Stimulated activated CD4-positive, alpha-beta T cell treated with anti-CD3 and anti-CD28 coated beads, Interleukin-1b, Interleukin-23, amount 100 ng/mL, for 1 hour (primary cell): ENCODE measurements at places on chromosomes 2 and 18.

- no peak for DNase-seq
Measured at GRCh38 chr2:109351164-109351756, 222.3 kb downstream of the SH3RF3 start.

GRCh38 chr18:75142677-75143076, 66.3 kb downstream of the PTGR3 start:
- DNase-seq, result no peak

DNA sequence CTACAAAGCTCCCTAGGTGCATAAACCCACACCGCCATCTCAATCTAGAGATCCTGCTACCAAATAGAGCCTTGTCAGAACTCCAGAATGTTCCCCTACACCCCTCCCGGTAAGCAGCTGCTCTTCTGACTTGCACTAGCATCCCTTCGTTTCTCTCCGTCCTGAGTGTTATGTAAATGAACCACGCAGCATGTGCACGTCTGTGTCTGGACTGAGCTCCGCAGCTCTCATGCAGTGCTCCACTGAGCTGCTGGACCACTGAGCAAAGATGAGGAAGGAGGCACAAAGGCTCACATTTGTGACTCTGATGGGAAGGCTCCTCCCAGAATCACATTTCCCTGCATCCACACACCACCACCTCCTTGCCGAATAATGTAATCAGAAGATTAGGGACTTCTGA, 203.6 kb downstream of the MYT1L start:
- DNase-seq, result no peak

DNA sequence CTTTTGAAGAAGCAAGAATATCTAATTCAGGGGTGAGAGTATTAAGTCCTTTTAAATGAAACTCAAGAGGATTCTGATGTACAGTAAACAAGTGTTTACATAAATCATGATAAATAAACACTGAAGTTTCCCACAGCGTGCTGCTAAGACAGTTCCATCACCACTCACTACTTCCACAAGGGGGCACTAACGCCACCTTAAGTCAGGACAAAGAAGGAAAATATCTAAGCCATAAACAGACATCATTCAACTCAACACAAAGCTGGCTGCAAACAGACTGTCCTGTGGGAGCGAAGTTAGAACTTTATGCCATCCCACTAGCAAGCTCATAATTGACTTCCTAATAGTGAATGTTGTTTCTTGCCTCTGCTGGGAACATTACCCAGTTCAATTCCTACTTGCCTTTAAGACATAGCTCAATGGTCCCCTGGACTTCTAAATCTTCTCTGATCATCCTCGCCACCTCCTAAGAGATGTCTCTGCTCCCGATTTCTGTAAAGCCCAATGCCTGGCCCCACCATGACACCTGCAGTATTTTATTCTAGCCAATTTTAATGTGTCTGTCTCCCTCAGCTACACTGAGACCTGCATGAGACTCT, 36.5 kb downstream of the MRPL44 start:
- DNase-seq, result peak; percentile 39

- DNase-seq, result no peak
Measured at GRCh38 chr18:13446610-13447461, 228.3 kb downstream of the LDLRAD4 start.

DNA sequence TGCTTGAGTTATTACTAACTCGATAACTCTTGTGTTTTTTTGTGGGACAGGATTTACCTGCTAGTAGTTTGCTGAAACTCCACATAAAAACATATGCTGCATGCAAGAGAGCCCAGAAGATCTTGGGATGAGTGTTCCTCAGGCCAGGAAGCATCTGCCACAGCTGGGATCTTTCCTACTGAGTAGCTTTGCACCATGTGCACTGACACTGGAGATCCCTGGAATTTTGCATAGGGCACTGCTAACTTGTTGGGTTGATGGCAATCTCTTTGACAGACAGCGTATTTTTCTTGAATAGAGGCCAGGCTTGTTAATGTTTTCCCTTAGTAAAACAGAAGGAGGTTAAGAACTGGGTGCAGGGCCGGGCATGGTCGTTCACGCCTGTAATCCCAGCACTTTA, 808 bp upstream of the SERPINB11 start:
- no peak for DNase-seq

DNA sequence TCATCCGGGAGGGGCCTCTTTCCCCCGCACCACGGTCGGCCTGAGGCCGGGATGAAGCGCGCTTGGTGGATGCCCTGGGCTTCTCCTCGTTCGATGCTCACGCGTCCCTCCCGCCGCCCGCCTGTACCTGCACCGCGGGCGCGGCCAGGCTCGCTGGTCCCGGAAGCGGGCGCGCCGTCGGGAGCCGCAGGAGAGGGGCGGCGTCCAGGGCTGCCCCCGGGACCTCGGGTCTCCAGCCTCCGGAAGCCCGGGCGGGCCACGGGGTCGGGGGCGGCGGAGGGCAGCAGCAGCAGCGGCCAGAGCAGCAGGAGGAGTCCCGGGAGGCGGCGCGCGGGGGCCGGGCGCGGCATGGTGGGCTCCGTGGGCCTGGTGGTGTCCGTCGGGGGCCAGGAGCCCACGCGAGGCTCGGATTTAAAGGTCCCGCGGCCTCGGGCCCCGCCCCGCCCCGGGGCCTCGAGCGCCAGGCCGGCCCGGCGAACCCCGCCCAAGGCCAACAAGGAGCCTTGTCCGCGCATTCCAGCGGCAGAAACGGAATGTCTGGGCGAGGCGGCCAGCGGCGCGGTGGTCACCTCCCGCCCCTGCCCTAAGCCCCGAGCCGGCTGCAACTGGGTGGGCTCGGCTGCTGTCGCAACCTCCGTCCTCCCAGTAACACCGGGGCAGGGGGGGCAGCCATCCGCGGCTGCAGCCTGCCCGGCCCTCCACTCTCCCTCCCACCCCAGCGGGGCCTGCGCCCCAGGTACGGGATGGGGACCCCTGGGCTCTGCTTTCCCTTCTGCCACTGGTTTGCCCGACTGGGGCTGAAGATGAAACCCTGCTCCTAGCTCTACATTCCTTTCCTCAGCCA, at the start of gene MATN3:
MATN3 (minus strand) TSS at position 387 of the 844 bp plus-strand sequence; CDS start at position 350, 37 bp downstream.
- DNase-seq, result no peak

GRCh38 chr2:171238946-171239345, 78.3 kb upstream of the TLK1 start:
- no peak for DNase-seq

- no peak for DNase-seq
Measured at GRCh38 chr2:25521665-25522387, 151.6 kb downstream of the DTNB start.

GRCh38 chr18:3924455-3924854, 474.5 kb downstream of the TGIF1 start:
- no peak for DNase-seq

GRCh38 chr2:182971820-182972547, 66.3 kb downstream of the NCKAP1 start:
- DNase-seq, result no peak

- DNase-seq, result no peak
Measured at GRCh38 chr2:97950329-97951154, 45.2 kb downstream of the TMEM131 start.

GRCh38 chr18:39602131-39602530, 2036.5 kb upstream of the CELF4 start:
- DNase-seq, result no peak

GRCh38 chr2:224366267-224366844, 35.6 kb downstream of the FAM124B start:
- no peak for DNase-seq

DNA sequence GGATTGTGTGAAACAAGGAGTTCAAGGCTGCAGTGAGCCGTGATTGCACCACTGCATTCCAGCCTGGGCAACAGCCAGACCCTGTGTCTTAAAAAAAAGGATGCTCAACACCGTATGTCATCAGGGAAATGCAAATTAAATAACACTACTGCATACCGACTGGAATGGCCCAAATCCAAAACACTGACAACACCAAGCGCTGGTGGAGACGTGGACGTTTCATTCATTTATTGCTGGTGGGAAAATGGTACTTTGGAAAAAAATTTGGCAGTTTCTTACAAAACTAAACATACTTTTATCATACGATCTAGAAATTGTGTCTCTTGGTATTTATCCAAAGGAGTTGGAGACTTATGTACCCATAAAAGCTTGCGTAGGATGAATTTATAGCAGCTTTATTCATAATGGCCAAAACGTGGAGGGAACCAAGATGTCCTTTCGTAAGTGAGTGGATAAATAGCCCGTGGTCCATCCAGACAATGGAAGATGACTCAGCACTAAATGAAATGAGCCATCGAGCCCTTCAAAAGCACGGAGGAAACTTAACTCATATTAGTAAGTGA, 24.2 kb downstream of the NEU4 start:
- no peak for DNase-seq

GRCh38 chr2:224023188-224023587, 15.9 kb downstream of the SERPINE2 start:
- DNase-seq, result no peak

DNA sequence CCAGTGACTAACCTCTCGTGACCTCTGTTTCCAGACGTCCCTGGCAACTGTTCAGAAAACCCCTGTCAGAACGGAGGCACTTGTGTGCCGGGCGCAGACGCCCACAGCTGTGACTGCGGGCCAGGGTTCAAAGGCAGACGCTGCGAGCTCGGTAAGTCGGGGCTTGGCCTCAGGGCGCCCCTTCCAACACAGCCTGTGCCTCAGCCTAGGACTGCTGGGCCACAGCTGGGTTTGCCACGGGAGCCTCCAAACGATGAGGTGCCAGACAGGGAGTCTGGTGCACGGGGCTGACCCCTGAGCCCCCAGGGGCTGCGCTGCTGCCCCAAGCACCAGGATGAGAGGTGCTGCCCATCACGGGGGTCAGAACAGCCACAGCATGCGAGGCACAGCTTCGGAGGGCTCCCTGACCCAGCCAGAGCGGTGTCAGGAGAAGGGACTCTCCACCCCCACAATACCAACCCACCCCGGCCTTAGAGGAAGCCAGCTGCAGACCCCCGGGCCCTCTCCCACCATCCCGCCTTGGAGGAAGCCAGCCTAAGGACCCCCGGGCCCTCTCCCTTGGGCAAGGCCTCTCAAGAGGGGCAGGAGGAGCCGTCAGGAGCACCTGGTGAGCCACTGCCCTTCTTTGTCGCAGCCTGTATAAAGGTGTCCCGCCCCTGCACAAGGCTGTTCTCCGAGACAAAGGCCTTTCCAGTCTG, 20.3 kb downstream of the MTERF4 start:
- DNase-seq, result no peak

DNA sequence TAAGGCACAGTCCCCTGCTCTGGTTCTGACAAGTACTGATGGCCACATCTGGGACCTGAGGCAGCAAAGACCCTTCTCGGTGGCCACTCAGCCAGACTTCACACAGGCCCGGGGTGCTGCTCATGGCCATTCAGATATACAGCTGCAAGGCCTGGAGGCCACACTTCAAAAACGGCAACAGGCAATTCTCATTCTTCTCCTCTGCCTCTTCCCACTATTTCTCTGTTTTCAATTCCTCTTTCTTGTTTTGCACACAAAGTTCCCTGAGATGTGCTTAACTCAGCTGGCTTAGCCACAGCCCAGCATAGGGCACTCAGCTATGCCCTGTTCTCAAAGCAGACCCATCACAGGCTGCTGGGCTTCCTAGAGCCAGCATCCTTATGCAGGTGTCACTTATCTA, 29.9 kb downstream of the PTPN18 start:
- DNase-seq, result no peak

DNA sequence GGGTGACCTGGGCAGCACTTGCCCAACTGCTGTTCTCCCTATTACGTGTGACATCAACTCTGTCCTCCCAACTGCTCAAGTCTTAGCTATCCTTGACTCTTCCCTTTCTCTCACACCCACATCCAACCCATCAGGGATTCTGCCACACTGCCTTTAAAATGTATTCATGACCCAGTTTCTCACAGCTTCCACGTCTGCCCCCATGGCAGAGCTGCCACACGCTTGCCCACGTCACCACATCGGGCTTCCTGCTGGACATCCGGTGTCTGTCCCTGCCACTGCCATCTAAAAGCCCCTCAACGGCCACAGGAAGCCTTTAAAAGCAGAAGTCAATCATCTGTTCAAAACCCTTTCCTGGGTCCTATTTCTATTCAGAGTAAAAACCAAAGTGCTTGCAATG, 233.1 kb upstream of the POU3F3 start:
- DNase-seq, result no peak

GRCh38 chr18:78603102-78603983, 376.3 kb upstream of the SALL3 start:
- DNase-seq, result no peak

DNA sequence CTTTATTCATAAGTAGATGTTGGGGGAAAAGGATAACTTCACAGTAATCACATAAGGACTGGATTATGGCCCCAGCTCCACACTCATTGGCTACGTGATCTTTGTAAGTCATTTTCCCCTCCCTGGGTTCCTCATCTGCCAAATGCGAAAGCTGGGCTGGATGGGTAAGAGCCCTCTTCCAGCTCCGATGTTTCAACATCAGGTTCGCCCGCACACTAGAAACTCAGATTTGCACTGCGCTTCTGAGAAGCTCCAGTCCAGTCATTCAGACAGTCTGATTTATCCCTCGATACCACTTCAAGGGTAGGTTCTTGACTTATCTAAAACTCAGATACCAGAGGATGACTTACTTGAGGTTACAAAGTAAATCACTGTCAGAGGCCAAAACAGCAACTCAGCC, 31.0 kb upstream of the RMDN2 start:
- no peak for DNase-seq

GRCh38 chr2:16349811-16350210, 315.8 kb downstream of the CYRIA start:
- no peak for DNase-seq

DNA sequence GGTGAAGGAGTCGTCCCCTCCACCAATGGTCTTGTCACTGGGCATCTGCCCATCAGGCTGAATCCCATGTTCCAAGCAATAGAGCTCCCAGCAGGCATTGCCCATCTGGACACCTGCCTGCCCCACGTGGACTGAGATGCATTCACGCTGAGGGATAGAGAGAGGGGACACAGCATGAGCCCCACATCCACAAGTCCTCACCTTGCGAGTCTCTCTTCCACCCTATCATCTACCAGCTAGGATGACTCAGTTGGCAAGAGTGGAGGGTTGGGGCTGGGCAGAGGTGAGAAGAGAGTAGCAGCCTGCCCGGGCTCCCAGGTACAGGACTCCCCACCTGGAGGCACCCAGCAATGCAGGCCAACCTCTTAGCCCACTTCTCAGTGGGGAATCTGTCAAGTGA, 959 bp upstream of the TUBA4B start:
- no peak for DNase-seq

GRCh38 chr18:10397004-10397403, 57.4 kb upstream of the APCDD1 start:
- DNase-seq, result no peak

DNA sequence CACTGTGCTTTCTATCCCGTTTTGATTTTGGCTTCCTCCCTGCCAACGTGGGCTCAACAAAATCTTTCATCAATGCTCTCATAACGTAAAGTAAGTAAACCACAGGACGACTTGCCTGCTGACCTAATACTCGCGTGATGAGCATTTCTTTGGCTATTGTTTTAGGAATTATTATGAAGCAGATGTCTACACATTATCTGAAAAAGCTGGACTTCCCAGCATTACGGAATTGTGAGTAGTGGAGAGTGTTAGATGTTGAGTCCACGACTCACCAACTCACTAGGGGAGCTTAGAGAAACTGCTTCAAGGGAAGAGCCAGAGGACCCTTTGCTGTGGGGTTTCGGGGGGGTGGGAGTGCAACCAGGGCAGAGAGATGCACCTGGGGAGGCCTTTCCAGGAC, 21.9 kb downstream of the HJURP start:
- DNase-seq, result no peak
